HS-27A (cell line): ENCODE measurements at places on chromosomes 6 and 20.

- DNase-seq: no peak
Measured at GRCh38 chr20:5751856-5752255, 1.7 kb downstream of the SHLD1 start.

- no peak for DNase-seq
Measured at GRCh38 chr20:5512694-5513093, 195.9 kb upstream of the PROKR2 start.

GRCh38 chr20:18388860-18389259, 78.0 kb downstream of the DZANK1 start:
- peak; percentile 45 for DNase-seq

DNA sequence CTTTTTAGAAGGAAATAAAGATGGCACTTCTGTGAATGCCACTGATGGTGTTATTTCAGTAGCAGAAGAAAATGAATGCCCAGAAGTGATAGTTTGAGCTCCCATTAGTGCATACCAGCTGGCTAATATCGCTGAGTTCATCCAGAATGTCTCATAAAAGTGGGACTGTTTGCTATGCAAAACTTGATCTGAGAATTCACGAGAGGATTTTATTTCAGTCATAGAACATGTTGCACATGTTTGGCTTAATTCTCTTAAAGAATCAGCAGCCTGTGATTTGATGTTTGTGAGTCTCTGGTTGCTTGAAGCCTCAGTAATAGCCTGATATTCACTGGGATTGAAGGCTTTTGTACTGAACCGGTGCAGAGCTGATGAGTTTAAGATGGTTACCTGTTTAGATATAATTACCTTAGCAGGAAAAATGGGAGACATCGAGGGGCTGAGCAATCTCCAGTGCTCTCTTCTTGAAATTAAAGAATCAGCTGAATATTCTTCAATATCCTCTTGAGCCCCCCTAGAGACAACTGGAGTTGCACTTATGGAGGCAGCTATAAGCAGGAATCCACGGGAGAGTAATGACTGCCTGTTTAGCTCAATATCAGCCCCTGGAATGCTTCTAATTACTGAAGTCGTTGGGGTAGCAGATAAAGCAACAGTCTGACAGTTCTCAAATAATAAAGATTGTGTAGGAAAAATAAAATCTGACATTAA, 955.5 kb downstream of the PHF3 start:
- no peak for DNase-seq

- DNase-seq: no peak
Measured at GRCh38 chr6:89302936-89303335, 12.2 kb downstream of the GABRR2 start.

DNA sequence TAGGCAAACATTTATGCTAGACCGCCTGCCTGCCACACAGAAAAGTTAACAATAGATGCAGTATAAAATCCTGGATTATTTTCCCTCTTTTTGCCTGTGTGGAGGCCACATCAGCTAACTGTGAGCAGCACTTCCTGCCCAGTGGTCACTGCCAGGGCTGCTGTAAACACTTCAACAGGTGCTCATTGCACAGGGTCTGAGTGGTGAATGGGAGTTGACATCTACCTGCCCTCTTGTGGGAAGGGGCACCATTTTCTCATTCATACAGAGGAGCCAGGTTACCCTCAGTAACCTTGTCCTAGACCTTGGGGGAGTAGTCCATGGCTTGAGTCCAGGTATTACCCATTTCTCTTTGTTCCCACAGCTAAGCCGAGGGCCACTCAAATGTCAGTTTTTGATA, 235.3 kb downstream of the TMEM242 start:
- no peak for DNase-seq

DNA sequence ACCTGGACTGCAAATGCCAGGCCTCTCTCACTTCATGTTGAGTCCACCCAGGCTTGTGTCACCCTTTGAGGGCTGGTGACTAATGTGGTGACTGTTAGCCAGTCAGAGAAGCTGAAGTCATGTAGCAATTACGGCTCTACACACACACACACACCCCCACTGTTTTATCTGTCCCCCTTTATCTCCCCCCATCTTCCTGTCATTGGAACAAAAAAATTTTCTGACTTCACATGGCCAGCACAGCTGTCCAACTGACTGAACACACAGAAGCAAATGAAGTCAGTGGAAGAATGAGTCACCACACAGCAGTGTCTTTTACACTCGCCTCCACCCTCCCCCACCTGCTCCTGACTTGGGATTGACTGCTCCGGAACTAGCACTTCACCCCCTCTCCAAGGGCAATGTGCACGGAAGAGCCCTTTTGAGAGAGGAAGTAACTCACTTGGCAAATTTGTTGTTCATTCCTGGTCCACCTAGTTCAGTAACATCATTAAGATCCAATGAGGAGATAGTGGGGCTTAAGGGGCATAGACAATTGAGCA, 198.0 kb downstream of the RNF144B start:
- DNase-seq: peak; percentile 40

DNA sequence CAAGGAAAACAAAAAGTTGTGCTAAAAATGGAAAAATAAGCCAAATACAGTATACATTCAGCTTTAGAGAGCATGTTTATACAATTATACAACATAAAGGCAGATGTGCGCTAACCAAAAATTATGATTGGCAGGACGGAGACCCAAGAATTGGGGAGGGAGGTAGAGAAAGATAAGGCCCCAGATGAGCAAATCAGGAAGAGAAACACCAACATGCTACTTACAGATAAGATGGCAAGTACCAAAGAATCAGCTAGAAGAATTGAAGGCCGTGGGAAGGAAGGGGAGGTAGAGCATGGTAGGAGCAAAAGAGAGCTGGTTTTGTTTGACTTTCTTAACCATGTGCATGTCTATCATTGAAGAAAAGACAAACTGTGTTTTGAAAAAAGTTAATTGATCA, 45.4 kb downstream of the PRND start:
- no peak for DNase-seq

GRCh38 chr20:44572551-44573500, 9.6 kb upstream of the PKIG start:
- DNase-seq: peak; percentile 87

DNA sequence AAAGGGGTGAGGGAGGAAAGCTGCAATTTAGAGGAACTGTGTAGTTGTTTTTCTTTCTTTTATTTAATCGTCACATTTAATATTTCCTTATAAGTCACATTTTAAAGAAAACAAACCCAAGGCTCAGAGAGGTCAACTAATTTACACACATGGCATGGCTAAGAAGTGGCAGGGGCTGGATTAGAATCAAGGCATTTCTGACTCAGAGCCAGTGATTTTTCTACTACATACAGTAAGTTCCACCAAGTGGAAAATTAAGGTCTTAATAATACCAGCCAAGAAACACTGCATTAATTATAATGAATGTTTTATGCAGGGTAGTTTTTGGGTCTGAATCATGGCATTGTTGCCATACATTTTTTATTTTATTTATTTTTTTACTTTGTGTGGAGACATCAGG, 607.7 kb upstream of the CITED2 start:
- DNase-seq: no peak

DNA sequence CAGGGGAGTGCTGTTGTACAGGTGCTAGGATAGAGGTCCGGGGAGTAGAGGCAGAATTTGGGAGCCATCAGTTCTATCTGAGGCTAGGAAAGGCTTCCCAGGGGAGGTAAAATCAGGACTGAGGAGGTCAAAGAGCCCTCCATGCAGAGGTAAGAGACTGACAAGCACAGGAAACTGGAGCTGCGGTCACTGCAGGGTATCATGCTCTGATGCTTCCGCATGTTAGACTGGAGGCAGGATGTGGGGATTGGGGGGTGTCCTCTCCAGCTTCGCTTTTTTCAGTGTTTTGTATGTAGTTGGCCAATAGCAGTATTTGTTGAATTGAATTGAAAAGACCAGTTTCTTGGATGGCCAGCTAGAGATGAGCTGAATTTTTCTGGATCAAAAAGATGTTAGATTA, 87.8 kb downstream of the SLC22A3 start:
- no peak for DNase-seq

- no peak for DNase-seq
Measured at GRCh38 chr20:47740121-47740861, 45.0 kb downstream of the SULF2 start.

DNA sequence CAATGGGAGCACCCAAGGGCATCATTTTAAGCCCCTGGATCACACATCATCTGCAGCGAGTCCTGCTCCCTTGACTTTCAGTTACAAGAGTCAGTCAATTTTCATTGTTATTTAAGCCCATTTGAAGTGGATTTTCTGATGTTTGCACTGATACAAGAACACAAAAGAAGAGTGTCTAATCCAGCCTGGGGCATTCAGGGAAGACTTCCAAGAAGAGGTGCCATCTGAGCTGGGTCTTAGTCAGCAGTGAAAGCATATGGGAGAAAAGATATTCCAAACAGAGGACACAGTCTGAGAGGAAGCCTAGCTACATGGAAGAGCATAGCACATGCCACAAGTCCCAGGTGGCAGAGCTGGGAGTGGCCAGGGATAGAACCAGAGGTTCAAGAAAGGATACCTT, 10.4 kb upstream of the FOXP4 start:
- DNase-seq: no peak

DNA sequence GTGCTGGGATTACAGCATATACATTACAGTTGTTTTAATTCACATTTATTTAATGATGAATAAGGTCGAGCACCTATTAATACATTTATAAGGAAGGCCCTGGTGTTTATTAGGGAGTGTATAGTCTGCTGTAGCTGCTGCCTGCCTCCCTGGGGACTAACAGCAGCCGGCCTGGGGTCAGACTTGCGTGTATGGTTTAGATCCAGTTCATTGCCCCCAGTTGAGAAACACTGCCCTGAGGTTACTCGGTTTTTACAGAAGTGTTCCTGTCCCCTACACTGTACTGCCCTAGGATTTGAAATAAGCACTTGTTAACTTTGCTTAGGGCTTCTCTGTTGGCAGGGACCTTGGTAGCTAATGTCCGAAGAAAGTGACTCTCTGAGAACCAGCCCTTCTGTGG, 4.0 kb downstream of the TTPAL start:
- DNase-seq: no peak

GRCh38 chr20:57671662-57672061, 38.2 kb downstream of the PMEPA1 start:
- DNase-seq: no peak

- no peak for DNase-seq
Measured at GRCh38 chr6:2632368-2632767, 118.4 kb downstream of the MYLK4 start.

DNA sequence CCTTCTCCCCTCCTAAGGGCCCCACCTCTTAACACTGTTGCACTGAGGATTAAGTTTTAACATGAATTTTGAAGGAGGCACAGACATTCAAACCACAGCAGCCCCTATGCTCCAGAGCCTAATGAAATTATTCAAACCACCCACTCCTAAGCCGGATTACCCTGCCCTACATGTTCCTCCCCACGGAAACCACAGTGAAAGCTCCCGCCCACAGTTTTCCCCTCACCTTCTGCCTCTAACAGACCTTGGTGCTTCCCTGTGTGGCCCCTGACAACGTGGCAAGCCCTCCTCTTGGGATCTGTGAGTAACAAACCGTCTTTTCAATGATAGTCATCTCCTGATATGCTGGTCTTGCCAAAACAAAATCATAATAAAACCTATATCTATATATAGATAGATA, 74.8 kb downstream of the RIN2 start:
- DNase-seq: no peak

DNA sequence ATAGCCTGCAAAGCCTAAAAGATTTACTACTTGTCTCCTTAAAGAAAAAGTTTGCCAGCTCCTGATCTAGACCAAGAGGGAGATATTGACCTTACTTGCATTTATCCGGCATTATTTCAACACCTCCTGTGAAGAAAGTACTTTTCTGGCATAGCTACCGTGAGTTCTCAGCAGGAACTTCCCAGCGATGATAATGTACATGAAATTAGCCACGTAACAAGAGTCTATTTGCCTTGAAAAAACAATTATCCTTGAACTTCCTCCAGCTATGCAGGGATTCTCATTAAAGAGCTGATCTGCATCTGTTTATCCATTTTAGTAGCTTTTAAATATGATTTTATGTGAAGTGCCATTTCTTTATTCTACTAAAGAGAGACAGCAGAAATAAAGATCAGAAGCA, 41.7 kb downstream of the ALDH5A1 start:
- no peak for DNase-seq

DNA sequence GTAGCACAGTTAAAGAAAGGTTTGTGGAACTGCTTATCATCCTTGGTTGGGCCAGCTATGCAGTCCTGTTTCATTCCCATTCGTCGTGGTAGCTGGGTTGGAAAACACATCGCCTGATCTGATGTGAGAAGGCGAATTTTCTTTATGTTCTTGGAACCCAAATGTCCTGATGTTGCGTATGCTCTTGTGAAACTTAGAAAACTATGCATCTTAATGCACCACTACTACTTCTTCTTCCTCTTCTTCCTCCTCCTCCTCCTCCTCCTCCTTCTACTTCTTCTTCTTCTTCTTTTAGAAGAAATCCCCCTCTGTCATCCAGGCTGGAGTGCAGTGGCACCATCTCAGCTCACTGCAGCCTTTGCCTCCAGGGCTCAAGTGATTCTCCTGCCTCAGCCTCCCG, 381.6 kb downstream of the UTRN start:
- DNase-seq: no peak

GRCh38 chr6:84309336-84309735, 81.9 kb upstream of the CEP162 start:
- no peak for DNase-seq

- DNase-seq: no peak
Measured at GRCh38 chr6:83860359-83860755, 868 bp downstream of the CYB5R4 start.

DNA sequence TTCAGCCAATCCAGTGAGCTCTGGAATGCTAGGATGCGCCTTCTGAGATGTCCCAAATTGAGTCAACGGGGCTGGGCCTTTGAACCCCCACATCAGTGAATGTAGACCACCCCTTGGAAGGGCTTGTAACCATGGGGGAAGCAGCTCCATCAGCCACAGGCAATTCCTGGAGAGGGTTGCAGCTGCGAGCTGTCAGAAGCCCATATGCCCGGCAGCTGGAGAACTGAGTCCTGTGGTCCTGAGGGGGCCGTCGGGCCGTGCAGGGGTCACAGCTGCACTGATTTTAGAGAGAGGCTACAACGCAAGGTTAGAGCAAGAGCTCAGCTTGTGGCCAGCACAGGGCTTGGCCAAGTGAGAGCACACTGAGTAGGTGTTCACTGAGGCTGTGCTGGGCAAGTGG, 121.3 kb downstream of the TOX2 start:
- DNase-seq: no peak

GRCh38 chr20:34165018-34165619, 53.1 kb upstream of the EIF2S2 start:
- no peak for DNase-seq

DNA sequence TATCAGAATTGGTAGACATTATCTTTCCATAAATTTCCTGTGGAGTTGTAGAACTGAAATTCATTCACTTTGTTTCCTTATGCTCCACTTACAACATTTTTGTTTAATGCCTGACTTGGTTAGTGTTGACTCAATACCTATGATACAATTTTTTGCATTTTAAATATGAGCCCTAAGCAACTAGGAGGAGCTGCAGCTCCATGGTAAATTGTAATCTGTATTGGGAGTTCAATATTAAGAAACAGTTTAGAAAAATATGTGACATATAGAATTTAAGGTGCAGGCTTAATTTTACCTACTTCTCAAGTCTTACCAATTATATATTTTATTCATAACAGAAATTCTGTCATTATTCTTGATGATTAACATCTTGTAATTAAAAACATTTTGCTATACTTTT, 868.3 kb downstream of the EYS start:
- DNase-seq: peak; percentile 5

GRCh38 chr6:110233770-110234374, 53.6 kb downstream of the CDC40 start:
- no peak for DNase-seq
